ENCODE measurements at places on chromosomes 7 and 10. TPM values are rescaled to one million over a fixed set of nuclear protein-coding genes. Genes with fewer than 3 reads are reported as not detected.

The LRRC18 gene
- total RNA-seq = not detected

The PRXL2A gene
- 46.5 TPM for total RNA-seq

The TBXAS1 gene
- total RNA-seq = 11.0 TPM

The CPEB3 gene
- 0.41 TPM for total RNA-seq

The AGMO gene
- 1.3 TPM for total RNA-seq

The CTAGE6 gene
- not detected for total RNA-seq
